ENCODE measurements at places on chromosomes 3 and 15.

- DNase-seq, result no peak
Observed at GRCh38 chr3:112966633-112967032, 8.3 kb downstream of the CD200R1 start.

GRCh38 chr15:58451826-58452225, 20.0 kb downstream of the LIPC start:
- no peak for DNase-seq

DNA sequence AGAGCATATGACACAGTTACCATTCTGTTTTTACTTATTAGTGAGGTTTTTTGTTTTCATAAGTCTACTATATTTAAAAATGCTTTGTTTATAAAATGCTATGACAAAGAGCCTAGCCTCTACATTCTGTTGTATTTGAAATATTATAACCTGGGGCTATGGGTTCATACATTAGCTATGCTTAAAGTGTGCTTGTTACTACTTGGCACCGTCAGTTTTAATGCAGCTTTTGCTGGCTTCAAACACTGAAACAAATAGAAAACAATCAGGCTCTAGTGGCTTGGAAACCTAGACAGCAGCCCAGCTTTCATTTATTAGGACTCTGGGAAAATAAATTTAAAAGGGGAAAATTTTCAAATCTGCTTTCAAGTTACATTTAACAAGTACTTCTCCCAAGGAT, 635.9 kb downstream of the CADM2 start:
- no peak for DNase-seq

DNA sequence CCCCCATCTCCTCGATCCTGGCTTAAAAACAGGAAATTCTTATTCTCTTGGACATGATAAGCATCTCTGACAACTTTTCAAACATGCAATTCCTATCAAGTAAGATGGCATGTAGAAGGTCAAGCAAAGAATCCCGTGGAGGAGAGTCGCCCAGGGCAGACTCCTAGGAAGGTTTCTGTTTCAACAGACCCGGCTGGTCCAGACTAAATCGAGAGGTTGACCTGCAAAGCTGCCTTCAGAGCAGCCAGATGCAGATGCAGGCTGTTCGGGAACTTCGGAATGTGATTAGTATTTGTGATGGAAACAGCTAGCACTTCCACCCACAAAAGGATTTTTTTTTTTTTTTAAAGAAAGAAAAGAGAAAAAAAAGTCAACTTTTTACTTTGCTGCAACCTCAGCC, 216.8 kb downstream of the NR1D2 start:
- no peak for DNase-seq

GRCh38 chr3:78601249-78601648, 1166.5 kb downstream of the ROBO1 start:
- no peak for DNase-seq

- DNase-seq, result no peak
Observed at GRCh38 chr3:179247289-179248015, 3.5 kb downstream of the KCNMB3 start.

- DNase-seq, result no peak
Observed at GRCh38 chr3:111373861-111374260, 168.1 kb upstream of the CD96 start.

GRCh38 chr3:88810455-88810854, 297.0 kb upstream of the EPHA3 start:
- no peak for DNase-seq

GRCh38 chr15:29225534-29226234, 43.9 kb downstream of the NSMCE3 start:
- no peak for DNase-seq

GRCh38 chr3:135871311-135871710, 94.2 kb upstream of the PPP2R3A start:
- no peak for DNase-seq

DNA sequence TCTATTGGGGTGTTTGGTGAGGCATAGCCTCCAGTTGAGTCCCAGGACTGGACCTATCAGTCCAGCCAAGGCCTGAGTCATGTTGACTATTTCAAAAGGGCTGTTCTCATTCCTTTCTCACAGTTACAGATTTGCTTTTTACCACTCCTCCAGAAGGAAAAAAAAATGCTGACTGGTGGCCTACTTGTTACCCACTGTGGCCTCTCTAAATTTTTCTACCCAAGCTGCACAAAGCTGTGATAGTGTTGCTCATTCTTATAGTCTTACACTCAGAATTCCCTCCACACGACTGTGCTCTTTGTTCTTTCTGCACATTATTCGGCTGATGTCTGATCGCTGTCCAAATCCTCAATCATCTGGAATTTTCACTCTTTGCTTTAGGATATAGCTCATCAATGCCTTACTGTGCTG, 1142.2 kb downstream of the IGSF11 start:
- DNase-seq, result no peak

DNA sequence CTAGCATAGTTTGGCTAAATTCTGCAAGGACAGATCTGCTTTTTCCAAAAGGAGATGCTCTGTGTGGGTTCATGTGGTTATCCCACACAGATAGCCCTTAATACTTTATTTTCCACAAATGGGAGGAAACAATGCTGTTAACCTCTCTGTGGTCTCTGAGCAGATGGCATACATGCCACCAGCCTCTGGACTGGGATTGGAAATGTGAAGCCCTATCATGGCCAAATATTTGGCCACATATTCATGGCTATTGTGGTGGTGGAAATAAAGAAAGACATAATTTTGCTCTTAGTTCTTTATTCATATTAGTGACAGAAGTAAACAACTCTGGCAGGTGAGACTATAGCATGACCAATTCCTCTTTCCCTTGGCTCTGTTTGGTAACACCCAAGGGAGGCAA, 726.2 kb downstream of the ROBO1 start:
- no peak for DNase-seq

DNA sequence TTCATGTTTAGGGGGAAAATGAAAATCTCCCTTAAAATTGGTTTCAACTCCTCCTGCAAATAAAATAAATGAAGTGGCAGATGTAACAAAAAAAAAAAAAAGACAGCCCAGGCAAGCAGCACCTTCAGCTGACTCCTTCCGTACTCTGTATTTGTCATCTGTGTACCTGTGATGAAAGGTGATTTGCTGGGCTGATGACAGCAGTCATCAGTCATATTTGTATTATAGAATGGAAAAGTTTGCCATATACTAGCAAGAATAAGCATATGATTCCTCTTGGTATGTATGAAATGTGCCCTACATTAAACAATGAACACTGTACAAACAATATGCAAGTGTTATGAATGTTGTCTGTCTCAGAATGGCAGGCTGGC, 44.1 kb upstream of the WWTR1 start:
- DNase-seq, result no peak

- DNase-seq, result peak; percentile 40
Observed at GRCh38 chr3:46214751-46215352, 6.7 kb upstream of the CCR1 start.

DNA sequence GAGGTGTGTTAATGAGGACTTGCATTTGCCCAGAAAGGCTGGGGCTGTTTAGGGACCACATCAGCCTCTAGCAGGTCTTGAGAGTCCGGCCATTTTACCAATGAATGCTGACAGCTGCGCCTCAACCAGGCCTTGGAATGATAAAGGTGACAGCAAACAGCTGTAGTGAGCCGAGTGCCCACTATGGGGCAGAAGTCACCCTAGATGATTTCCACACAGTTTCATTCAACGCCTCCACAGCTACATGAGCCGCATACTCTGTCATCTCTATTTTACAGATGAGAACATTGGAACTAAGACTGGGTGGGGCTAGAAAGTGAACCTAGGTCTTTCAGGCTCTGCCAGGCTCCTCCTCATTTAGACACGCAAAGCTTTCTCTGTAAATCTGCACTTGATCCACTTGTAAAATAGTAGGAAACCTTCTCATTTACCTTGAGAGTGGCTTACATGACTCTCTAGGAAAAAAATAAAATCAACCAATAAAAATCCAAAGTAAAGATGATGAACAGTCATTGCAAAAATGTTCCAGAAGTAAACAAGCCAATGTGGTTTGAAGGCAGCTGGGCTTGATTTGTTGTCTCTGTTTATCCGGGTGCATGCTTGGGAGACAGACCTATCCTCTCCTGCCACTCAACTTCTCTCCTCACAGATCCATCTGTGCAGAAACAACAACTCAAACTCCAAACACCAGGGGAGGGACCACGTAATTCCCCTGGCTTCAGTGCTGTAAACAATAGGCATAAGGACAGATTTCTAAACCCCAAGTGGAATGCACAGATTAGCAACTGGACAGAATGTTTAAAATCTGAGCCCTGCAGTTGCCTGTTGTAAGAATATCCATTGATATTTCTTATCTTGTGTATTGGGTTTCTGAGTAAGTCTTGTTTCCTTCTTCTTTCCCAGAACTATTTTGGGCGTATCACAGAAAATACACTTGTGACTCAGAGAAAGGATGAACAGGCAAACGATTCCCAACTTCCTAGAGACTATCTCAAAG, 31.5 kb upstream of the LDHAL6B start:
- peak; percentile 64 for DNase-seq

DNA sequence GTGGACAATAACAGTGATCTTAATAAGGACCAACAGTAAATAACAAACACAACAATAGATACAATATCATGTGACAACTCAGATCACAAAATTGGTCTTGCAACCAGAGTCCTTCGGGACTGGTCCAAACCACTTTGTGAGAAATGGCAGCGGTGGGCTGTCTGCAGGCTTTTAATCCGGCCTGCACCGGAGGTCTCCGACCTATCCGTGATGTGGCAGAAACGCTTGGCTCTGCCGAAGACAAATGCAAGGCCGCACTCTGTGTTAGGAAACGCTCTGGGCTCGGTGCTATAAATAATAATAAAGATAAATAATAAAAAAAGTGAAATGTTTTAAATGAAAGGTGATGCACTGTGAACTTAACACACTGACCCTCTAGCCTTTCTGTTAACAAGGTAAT, 810.6 kb upstream of the NR2F2 start:
- no peak for DNase-seq

DNA sequence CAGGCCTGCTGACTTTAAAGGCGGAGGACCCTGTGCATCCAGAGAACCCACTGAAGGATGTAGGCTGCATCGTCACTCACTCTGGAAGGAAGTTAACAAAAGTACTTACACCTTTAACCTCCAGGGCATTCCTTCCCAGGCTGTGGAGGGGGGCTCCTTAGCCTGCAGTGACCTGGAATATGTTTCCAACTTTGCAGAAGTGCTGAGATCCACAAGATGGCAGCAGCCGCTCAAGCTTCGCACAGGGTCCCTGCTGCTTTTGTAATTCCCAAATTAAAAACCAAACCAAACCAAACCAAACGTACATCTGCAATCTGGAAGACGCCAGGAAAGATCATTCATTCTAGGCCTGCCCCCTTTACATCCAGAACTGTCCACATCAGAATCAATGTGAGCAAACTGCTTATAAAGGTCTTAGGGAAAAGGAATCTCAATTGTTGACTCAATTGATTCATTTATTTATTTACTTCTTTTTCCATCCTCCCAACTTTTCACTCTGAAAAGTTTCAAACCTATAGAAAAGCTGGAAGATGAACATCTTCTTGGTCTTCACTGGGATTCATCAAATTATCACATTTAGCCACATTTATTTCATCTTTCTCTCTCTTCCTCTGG, 70.5 kb upstream of the KLHL25 start:
- DNase-seq, result no peak

DNA sequence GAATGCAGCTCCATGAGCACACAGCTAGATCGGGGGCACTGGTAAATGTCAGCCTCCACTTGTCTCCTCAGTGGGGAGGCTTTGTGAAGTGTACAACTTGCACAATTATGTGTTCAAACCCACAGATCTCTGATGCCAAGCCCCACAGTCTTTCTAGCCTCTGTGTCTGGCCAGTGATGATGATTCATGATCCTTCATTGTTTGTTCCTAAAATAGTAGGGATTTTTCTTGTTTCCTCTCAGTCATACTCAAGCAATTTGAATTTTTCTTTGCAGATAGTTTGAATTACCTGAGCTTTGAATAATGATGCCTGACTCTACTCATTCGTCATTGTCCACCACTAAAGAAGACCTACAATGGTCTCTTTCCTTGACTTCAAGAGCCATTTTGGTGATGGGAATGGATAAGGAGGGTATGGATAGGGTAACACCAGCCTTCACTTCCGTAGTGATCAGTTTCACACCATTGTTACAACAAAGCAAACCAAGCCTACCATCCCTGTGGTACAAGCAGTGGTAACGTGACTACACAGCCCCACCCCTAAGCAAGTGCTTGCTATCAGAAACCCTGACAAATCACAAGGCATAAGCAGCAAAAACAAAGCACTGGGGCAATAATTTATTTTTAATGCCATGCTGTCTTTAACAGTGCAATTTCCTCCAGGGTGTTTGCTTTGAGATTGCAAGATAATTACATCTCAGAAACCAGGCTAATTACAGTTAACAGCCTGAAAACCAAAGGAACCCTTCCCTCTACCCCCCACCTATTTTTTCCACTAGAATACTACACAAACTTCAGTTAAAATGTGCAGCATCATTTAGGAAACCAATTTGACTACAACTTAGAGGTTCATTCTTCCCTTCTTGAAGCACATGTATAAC, 114.1 kb upstream of the PPP2R3A start:
- no peak for DNase-seq

DNA sequence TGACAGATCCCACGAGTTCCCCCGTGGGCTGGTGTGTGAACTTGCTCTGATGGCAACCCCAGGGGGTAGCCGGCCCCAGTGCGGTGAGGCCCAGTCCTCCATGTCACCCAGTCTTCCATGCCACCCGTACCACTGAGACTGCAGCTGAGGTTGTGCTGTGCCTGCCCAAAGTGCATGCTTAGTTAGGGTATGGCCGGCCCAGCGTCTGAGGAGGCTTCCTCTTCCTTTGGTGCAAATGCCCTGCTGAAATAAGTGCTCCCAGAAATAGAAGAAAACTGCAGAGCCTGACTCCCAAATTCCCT, 31.5 kb downstream of the MGLL start:
- DNase-seq, result no peak

GRCh38 chr3:49967291-49967690, 27.3 kb downstream of the RBM6 start:
- no peak for DNase-seq

DNA sequence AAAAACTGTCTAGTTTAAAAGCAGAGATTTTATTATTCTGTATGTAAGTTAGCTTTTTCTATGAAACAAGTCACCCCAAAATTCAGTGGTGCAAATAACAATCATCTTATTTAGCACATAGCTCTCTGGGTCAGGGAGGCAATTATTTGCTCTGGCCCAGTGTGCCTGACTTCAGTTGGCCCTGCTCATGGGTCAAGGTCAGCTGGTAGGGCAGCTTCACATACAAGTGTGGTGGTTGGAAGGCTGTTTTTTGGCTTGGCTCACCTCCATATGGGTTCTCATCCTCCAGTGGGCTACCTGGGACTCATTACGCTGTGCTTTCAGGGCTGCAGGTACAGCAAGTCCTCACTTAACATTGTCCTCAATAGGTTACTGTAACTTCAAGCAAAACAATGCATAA, 228.6 kb downstream of the NR2F2 start:
- no peak for DNase-seq

GRCh38 chr3:132448216-132448961, 31.1 kb downstream of the DNAJC13 start:
- no peak for DNase-seq

DNA sequence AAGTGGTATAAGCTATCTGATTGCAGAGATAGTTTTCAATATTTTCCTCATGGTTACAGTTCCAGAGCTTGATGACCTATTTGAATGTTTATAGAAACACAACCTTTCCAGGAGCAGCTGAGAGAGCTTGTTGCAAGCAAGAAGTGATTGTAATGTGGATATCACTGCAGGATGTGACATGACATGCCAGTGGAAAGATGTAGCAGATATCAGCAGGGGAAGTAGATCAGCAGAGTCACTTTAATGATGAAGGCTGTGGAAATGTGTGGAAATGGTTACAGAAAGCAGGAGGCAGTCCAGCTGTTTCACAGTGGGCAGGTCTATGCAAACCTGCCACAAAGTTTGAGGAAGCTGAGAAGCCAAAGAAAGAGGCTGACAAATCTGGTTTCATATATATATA, 21.0 kb downstream of the TMEM158 start:
- DNase-seq, result no peak

All from activated naive CD4-positive, alpha-beta T cell treated with anti-CD3 and anti-CD28 coated beads, Interleukin-2, amount 10 ng/mL, durations not matched to agents 7 days and 5 days (primary cell).